ENCODE measurements at places on chromosomes 7 and 10.

- DNase-seq = no peak
Observed at GRCh38 chr7:36387435-36388231, 2.0 kb upstream of the ANLN start.

DNA sequence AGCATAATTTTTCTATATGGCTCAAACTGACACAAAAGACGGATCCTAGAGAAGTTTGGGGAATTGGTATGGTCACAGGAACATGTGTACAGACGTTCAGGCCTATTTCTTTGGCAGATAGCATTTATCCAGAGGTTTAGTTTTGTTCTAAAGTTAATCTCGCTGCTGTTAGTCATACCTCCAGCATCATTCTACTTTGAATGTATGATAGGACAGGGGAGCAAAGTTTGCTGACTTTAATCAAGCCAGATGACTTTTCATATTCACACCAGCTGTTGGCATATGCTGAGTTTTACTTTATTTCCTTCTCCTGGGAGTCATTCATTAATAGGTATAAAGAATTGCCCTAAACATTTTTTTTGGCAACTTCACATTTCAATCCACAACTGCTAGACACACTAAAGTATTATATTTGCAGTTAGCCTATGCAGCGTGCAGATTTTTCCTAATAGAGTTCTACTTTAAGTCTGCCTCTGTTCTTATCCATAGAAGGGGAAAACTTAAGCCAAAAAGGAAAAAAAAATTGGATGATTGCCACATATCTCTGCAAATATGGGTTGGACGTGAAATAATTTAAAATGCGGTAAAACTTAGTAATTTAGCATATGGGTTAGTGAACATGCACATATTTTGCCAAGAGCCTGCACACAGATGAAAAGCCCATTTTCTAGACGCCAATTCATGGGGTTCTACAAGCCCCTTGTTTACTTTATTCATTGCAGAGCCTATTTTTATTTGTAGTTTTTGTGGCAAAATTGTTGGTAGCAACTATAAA, 213.1 kb downstream of the C7orf25 start:
- DNase-seq = no peak

DNA sequence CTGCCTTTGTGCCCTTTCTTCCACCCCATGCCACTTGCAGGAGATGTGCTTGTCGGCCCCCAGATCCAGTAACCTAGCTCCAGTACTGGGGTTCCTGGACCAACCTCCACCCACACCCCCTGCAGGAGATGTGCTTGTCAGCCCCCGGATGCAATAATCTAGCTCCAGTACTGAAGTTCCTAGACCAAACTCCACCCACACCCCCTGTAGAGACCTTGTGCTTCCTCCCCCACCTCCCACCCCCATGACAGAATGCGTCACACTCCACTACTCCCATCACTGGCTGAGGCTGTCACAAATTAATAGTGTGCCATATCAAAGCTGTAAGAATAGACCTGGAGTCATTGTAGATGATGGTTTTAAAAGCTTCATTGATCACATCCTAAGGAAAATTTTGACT, 185.0 kb downstream of the BICC1 start:
- DNase-seq = no peak

- no peak for DNase-seq
Observed at GRCh38 chr7:1224086-1224716, 8.5 kb upstream of the UNCX start.

GRCh38 chr7:119959811-119960210, 313.2 kb upstream of the KCND2 start:
- DNase-seq = no peak

- DNase-seq = no peak
Observed at GRCh38 chr7:155724327-155725005, 80.0 kb downstream of the RBM33 start.

DNA sequence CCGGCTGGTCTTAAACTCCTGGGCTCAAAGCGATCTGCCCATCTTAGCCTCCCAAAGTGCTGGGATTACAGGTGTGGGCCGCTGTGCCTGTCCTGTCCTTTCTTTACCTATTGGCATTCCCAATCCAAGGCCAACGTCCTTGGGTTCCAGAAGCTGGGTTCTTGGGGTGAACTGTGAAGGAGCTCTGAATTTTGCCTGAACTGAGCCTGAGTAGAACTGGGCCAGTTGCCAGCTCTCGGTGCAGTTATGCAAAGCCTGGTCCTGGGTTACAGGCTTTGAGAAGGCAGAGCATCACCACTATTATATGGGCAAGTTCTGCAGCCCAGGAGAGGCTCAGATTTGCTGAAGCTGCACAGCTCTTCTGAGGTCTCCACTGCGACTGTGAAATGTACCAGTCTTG, 24.6 kb upstream of the SH2D4B start:
- DNase-seq = no peak

DNA sequence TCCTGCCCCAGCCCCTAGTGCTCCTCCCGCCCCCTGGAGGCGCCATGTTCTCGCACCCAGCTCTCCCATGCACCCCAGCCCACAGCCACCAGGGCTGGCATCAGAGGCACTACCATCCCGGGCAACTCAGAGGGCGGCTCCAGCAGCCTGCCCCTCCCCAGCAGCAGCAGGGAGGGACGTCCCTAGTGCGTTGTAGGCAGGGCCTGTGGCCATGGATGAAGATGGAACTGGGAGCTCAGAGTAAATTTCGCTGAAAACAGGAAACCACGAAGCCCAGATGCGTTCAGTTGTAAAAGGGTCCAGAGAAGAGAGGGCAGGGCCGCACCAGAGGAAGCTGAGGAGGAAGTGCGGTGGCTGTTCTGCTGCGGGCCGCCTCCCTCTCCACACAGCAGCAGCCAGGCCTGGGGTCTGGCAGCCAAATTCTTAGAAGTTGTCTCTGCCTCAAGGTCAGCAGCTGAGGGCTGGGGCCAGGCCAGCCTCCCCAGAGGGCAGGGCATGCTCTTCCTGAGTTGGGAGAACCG, 24.6 kb downstream of the VSIR start:
- DNase-seq = peak; percentile 87

DNA sequence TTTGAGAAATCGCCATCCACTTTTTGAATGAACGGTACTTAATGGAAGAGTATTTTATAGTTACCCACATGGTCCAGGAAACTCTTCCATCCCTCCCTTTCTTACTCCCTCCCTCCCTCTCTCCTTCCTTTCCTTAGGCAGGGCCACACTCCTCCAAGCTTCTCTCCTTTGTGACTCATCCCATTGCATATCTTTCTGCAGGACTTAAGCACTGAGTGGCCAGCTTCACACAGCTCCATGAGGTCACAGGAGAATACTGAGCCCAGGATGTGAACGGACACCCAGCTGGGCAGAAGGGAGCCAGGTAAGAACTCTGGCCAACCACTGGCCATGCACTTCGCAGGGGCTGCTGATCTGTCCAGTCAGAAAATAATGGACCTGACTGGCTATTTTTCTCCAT, 189.7 kb upstream of the ADCY1 start:
- no peak for DNase-seq

DNA sequence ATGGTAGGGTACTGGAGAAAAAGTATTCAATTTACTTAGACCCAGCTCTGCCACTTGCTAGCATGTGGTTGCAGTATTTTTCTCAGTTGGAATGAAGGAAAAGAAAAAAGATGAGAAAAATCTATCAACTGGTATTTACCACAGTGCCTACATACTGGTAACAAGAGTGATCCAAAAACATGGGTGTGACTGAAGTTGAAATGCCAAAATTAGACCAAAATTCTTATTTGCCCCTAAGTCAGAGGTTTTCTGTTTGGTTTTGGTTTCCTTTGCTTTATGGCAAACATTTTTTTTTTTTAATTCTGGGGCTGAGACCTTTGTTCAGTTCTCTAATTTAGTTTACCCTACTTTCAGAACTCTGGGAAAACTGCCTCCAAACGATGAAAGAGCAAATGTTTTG, 12.3 kb downstream of the HYCC1 start:
- DNase-seq = no peak

DNA sequence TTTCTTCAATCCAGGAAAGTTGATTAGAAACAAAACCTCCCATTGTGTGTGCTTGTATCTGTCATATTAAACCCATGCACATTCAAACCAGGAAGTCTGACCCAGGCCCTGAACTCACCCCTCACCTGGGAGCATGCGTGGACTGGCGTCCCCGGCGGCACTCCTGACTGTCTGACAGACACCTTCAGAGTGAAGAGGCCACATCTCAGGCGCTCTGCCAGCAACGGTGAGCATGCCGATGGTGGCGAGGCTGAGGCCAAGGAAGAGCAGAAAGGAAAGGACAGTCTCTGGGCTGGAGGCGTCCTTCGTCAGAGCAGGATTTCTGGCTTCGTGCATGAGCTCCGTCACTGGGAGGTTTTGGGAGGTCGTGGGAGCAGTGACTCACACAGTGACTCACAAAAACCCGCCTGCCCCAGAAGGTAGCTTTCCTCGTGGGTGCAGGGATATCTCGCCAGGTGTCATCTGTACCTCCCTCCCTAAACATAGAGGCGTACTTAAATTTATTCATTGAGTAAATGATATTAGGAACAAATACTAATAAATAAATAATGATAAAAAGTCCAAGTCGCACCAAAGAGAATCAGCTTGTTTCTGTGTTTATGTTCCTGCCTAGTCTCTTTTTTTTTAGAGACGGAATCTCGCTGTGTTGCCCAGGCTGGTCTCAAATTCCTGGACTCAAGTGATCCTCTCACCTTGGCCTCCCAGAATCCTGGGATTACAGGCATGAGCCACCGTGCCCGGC, 13.5 kb downstream of the IQCE start:
- DNase-seq = no peak

DNA sequence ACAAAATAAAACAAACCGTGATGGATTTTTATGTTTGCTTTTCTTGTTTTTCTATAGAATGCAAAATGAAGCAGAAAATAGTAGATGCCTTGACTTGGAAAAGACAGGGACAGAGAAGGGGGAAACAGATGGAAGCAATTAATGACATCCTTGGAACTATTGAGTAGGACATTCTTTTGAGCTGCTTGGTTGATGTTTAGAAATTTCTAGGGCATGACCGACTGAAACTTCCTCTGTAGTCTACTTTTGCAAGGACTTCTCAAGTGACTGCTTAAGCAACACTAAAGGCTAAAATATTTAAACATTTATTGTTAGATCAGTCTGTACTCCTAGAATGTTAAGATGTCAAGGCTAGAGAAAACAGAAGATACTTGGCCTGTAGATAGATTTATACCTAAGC, 49.4 kb downstream of the VCL start:
- DNase-seq = no peak

DNA sequence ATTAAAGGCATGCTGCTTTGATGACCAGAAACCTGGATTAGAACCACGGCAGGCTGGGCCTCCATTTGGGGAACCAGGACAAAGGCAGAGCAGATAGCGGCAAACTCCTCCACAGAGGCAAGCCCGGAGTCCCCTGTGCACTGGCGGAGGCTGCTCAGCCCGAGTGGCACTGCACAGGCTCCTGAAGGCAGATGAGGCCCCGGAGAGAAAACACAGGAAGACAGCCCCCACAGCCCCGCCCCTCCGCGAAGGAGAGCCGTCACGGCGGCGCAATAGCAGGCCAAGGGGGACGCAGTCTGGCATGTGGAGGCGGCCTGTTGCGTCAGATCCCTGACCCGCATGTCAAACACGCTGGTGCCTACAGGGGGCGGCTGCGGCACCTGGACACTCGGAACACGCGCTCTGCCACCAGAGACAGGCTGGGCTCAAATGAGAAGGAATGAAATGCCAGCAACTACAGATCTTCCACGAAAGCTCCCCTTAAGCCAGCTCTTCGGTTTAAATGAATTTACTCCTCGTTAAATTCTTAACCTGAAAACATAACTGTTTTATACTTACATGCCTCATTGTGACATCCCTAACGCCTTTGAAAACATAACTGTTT, 128.5 kb downstream of the MAD1L1 start:
- DNase-seq = peak; percentile 87

DNA sequence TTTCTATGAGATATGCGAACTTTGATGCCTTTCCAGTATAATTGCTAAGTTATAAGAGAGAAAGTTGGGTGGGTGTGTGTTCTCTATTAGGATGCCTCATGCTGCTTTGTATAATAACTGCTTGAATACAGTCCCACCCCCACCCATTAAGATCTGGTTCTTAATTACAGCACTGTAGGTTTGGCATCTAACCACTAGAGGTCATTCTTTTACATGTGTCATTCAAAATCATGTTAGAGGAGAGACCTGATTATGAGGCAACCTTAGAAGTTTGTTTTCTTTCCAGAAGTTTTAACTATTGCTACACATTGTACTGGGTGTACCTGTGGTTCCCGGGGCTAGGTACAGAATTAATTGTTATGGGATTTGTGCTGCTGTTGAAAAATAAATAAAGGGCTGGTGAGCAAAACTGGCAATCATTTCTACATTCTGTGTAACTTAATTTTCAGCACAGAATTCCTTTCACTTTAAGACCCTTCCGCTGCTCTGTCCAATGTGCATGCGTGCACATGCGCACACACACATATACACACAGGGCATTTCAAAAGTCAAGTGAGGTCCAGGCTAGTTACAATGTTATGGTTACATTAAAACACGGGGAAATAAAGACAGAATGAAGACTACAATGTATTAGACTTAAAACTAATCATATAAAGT, 1156.3 kb downstream of the SORCS3 start:
- no peak for DNase-seq

- no peak for DNase-seq
Observed at GRCh38 chr7:111802194-111802772, 240.0 kb upstream of the IMMP2L start.

DNA sequence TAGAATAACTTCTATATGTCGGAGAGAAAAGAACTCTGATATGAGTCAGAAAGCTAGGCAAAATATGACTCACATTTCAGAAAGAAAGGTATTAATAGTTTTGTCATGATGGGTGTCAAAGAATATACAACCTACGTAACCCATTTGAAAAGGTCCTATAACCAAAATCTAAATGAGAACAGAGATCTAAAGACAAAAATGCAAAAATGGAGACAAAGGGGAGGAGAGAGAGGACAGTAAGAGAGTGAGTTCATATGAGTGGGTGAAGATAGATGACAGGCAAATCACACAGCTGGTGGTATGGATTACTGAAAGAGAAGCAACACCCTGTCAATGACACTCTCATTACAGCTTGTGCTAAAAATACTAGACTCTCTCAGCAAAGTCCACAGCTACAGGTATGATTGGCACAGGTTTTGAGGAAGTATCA, 25.6 kb downstream of the ANKMY2 start:
- no peak for DNase-seq

GRCh38 chr7:94183289-94183749, 179.2 kb upstream of the BET1 start:
- no peak for DNase-seq

GRCh38 chr7:4552985-4553384, 129.1 kb upstream of the FOXK1 start:
- no peak for DNase-seq

GRCh38 chr7:73881352-73882046, 20.5 kb downstream of the TMEM270 start:
- DNase-seq = no peak

- peak; percentile 37 for DNase-seq
Observed at GRCh38 chr7:95324431-95324830, at the start of gene PON1. Gene PON1, minus strand, starts transcription at chr7:95324532. Its CDS starts 57 bp downstream, at chr7:95324475.

- DNase-seq = no peak
Observed at GRCh38 chr10:66246177-66246576, 679.7 kb upstream of the LRRTM3 start.

DNA sequence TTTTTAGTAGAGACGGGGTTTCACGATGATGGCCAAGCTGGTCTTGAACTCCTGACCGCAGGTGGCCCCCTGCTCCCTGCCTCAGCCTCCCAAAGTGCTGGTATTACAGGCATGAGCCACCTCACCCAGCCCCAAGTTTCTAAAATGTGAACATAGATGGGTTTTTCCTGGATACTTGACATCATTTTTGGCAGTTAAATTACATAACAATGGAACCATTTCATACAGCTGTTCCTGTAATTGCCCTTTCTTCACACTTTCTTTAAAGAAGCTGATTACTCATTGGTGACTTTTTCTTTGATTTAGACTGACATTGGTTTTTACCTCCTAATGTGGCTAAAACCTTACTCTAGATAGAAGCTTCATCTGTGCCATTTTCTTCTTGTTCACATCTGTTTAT, 5.9 kb downstream of the ZKSCAN1 start:
- DNase-seq = no peak
